Activated CD8-positive, alpha-beta memory T cell treated with anti-CD3 and anti-CD28 coated beads for 1 hour (primary cell): ENCODE measurements at places on chromosomes 4 and X.

DNA sequence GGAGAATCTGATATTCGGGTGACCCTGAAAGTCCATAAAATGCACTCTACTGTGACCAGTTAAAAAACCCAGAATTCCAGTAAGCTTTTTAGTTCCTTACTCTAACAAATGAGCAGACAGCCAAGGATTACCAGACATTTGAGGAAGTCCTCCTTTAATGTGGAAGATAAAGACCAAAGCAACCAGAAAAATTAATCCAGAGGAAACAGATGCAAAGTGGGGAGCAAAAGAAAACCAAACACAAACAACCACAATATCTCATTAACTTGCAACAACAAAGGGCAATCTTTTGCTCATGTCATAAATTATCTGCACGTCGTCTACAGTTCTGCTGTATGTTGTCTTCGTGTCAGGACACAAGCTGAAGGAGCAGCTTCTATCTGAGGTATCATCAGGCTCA, 164.4 kb downstream of the PJA1 start:
- DNase-seq: no peak

DNA sequence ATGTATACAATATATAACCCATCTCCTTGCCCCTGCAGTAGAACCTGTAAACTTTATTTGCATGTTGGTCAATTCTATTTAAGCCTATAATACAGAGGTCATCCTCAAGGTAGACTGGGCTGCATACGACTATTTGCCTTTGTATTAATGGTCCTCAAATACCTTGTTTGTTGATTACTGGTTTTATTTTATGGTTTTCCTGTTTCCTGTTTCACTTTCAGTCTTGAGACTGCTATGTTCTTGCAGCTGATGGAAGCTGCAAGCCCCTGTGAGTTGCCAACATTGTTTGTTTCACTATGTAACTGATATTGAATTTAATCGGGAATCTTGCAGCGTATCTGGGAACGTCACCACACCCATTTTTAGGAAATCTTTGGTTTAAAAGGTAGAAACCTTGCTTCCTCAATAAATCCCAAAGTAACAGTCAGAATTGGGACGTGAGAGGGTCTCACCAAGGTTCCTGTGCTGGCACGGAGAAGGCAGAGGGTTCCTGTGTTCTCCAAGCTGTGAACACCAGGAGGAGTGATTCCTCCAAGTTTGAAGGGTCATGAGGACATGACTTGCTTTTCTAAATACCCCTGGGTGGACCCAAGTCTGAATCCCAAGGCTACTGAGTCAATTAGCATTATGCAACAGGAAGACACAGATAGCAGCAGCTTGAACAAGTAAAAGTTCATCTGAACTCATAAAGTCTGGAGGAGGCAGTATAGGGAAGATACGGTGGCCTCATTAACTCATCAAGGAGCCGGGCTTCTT, 110.6 kb upstream of the PNPLA4 start:
- no peak for DNase-seq

- no peak for DNase-seq
Measured at GRCh38 chrX:116009861-116010710, 160.5 kb upstream of the AGTR2 start.

- no peak for DNase-seq
Measured at GRCh38 chr4:21979196-21979595, 30.6 kb upstream of the KCNIP4 start.

- no peak for DNase-seq
Measured at GRCh38 chr4:3365871-3366842, 73.3 kb downstream of the RGS12 start.

GRCh38 chr4:7344636-7345155, 90.0 kb downstream of the PSAPL1 start:
- DNase-seq: no peak

DNA sequence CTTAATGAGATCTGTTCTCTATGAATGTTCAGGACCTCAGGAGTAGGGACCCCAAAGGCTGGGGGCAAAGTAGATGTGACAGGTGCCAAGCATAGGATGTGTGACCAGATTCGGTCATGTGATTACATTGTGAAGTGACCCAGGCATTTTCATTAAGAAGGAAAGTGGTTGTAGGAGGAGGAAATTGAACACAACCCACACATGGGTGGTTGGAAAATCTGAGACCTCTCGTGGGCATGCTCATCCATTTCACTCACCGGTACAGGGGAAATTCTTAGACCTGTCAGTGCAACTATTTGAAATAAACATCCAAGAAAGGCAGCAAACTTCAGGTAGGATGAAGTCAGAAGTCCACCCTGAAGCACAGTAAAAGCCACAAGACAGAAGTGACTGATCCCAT, 43.5 kb upstream of the CD99 start:
- DNase-seq: no peak

- DNase-seq: no peak
Measured at GRCh38 chrX:77788050-77788449, 2.0 kb upstream of the ATRX start.

DNA sequence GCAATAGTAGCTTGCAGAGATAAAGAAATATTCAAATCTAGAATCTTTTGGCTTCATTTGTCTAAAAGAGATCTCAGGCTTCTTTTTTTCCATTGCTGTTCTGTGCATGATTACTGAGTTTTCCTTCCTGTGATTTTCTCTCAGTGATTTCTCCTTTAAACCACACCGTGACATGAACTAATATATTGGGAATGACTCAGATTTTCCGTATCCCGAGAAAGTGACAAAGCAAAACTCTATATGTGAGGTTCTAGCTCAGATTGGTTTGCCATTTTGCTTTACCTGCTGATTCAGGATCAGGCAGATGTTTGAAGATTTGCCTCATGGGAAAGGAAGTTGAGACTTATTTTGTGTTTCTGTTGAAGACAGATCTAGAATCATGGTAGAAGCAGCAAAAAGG, 59.4 kb downstream of the MTHFD2L start:
- DNase-seq: no peak

GRCh38 chrX:81537723-81538122, 335.8 kb downstream of the SH3BGRL start:
- DNase-seq: no peak

GRCh38 chr4:187606581-187606980, 389.0 kb upstream of the ZFP42 start:
- no peak for DNase-seq
